ENCODE measurements at places on chromosomes 4 and X. TPM values are rescaled to one million over a fixed set of nuclear protein-coding genes. Genes with fewer than 3 reads are reported as not detected.

DNA sequence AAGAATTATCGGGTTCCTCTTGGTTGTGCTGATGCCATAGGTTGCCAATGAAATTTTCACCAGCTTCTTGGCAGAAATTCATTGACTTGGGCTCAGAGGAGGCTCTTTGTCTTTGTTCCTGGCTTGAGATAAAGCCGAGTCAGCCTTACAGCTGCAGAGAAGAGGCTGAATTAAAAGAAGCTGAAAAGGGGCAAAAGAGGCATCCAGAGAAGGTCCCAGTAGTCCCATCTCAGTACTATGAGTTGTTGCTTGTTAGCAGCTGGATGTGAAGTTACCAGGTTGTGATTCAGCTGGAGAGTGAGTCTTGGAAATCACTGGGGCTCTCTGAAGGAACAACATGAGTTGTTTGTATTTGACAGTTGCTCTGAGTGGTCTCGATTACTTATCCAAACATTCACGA lies 59.7 kb downstream of the SMAD1 start:
- DNase-seq: no peak

Gene GLUD2
- total RNA-seq: 0.21 TPM

- DNase-seq: no peak
These were observed 5.7 kb downstream of the P2RY8 start for GRCh38 chrX:1531096-1531890.

GRCh38 chrX:46279925-46280313 lies 265.3 kb downstream of the ZNF674 start:
- peak; percentile 28 for DNase-seq

DNA sequence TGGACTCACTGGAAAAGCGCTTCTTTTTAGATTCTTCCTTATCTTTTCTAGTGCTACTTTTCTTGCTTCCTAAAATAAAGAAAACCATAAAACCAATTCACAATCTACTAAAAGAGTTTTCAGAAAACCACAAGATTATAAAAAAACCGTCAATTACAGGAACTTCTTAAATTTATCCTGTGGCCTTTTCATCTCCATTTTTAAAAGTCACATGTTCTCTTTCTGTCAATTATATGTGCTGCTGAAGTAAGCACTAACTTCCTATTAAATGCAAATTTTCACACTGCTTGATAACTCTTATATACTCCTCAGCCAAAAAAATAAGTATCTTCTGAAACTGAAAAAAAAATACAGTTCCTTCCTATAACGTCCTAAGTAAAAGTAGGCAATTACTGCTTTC lies 32.8 kb downstream of the CENPC start:
- no peak for DNase-seq

DNA sequence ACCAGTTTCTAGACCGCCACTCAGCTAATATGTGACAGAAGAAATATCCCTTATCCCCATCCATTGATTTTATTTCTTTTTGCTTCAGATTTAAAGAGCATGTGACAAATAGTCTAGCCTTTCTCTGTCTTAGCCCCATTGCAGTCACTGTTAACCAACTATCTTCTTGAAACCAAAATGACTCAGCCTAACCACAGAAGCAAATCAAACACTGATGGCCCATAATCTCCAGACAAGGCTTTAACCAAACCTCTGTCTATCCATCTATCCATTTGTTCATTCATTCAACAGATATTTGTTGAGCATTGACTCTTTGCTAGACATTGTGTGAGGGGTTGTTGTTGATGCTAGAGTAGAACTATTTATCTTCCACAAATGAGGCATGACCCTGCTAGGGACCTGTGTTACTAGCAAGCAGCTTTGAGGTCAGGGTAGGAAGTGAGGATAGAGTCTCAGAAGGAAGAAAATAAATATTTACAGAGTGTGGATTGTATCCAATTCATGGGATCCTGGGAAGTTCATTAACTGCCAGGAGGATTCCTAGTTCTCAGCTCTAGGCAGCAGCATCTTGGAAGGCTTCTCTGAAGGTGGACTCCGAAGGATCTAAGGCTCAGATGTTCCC lies 22.5 kb downstream of the HNRNPH2 start:
- DNase-seq: peak; percentile 23

Gene SH3D19
- 44.7 TPM for total RNA-seq

Gene PTCHD1
- total RNA-seq: not detected

DNA sequence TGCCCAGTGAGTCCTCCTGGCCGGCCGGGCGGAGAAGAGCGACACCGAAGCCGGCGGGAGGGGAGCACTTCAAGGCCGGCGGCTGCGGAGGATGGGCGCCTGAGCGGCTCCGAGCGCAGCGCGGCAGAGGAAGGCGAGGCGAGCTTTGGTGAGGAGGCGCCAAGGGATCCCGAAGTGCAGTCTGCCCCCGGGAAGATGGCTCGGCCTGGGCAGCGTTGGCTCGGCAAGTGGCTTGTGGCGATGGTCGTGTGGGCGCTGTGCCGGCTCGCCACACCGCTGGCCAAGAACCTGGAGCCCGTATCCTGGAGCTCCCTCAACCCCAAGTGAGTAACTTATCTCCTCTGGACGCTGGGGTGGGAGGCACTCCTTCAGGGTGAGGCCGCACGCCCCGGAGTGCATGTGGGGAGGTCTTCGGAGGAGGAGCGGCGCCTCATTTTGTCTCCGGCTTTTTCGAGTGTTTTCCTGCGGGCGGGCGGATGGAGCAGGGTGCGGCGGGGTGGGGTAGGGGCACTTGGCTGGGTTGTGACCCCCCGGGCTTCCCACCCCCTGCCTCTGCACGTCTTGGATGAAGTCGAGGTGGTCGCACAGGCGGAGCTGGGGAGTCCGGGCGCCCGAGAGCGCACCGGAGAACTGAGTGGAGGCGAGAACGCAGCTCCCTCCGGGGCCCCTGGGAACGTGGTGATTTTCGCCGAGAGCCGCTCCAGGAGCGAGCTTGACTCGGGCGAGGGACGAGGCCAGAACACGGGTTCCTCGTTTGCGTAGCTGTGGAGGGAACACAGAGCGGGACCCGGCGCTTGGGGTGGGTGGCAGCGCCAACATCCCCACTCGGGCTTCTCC lies 979 bp downstream of the EFNB1 start:
- DNase-seq: no peak

DNA sequence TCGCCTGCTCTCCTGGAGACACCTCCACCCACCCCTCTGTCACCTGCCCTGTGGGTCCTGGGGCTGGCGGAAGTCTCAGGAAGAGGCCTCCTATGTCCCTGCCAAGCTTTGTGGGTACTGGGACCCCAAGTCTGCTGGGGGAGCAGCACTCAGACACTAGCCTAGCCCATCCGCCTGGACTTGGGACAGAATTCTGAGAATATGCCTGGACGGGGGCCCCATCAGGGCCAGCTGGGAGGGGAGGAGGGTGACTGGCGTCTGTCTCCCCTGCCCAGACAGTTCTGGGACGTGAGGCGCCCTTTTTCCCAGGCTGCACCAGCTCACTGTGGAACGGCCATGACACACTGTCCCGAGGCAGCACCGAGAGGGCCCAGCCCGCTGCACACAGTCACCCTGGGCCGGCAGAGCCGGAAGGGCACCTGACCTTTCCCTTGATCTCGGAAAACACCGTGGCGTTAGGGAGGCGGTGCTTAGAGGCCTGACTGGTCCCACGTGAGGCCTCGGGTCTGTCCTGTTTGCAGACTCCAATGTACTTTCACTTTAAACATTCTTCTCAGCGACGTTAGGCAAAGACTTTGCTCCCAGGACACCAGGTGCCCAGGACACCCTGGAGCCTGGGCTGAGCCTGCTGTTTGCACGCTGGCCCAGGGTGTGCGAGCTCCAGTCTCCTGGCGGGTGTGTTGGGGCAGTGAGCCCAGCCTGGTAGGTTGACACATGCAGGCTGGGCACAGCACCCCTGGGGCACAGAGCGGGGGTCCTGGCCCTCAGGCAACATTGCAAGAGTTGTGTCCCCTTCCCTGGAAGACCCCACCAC lies 700 bp downstream of the SLC26A1 start:
- no peak for DNase-seq

- no peak for DNase-seq
These were observed 56.9 kb downstream of the MAGEC1 start for GRCh38 chrX:141960578-141960977.

Gene DOK7
- not detected for total RNA-seq

Gene AGTR2
- total RNA-seq: not detected

DNA sequence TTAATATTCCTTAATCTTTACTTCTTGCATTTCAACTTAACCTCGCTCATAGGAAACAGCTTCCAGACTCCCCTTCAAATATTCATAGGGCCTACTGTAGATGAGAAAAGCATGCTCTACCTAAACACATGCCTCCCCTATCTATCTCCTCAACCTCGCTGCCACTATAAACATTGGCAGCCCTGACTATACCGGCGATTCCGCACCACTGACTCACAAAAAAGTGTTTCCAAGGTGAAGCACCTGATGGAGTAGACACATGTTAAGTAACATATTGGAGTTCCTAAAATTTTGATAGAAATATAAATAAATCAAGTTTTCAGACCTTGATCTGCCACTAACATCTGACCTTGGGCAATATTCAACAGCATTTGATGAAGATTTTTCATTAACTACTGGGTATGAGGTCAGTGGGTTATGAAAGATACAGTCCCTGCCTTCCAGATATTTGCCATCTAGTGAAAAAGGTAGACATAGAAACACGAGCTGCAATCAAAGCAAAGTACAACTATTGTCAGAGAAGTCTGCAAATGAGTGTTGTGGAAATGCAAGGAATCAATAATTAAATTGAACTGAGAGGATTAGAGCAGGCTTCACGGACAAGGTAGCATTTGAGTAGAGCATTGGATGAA lies 184.2 kb downstream of the MAML3 start:
- DNase-seq: no peak

DNA sequence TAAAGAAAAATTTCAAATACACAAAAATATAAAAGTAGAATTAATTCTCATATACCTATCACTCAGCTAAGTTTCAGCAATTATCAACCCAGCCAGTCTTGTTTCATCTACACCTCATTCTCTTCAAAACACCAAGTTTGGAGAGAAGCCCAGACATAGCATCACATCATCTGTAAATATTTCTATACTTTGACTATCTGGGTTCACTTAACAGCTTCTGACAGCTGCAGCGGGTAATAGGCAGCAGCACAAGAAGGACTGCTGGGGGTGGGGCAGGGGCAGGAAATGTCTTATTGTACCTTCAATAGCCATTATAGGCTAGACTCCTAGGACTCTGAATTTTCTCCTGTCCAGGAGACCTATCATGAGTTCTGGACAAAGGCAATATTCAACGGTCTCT lies 54.1 kb downstream of the PHF8 start:
- no peak for DNase-seq

- DNase-seq: no peak
These were observed 84.1 kb downstream of the RBMX2 start for GRCh38 chrX:130485870-130486269.

DNA sequence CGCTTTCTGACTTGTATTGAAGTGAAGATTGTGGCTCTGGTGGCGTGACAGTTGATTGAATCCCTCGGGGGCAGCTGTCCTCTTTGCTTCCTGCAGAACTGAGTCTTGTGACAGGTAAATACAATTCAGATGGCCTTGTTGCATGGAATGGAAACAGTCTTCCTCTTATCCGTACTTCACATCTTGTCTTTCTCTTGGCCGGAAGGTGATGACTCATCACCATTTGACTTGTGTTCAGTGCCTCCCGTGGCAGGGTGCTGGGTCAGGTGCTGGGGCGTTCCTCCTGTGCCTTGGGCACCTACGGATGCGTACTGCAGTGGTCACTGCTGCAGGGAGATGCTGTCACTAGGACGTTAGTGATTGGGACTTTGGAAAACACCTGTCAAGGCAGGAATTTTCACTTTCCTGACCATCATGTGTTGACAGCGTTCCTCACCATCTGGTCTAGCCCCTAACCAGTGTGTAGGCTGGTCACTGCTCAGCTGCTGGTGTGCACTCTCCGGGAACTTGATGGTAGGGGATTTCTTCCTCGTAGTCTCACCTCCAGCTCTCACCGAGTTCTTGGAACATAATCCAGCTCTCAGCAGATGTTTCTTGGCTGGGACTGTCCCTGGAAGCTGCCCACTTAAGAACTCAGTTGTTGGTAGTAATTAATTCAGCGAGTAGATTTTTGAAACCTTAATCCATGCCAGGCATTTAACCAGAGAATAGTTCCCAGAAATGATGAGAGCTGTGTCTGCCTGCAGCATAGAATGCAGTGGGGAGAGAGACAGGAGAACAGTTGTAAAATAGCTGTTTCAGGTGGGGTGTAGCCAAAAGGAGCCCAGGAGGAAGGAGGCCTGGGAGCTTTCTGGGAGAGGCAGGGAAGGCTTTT lies 7.2 kb downstream of the TBC1D14 start:
- DNase-seq: no peak

DNA sequence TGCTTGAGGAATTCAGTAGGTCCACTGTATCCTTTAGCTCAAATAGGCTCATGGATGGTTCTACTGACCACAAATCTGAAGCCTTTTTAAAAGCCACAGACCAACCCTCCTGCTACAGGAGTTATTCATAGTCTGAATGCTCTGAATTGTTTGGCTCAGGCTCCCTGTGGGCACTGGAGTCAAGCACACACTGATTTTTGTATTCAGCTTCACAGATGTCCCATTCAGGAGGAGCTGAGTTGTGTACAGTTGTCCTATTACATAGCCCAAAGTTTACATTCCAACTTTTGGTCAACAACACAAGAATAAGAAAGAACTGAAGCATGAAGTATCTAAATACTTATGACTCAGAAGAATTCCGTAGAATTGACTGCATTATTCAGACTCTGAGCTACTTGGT lies 243.9 kb downstream of the UNC5C start:
- no peak for DNase-seq

DNA sequence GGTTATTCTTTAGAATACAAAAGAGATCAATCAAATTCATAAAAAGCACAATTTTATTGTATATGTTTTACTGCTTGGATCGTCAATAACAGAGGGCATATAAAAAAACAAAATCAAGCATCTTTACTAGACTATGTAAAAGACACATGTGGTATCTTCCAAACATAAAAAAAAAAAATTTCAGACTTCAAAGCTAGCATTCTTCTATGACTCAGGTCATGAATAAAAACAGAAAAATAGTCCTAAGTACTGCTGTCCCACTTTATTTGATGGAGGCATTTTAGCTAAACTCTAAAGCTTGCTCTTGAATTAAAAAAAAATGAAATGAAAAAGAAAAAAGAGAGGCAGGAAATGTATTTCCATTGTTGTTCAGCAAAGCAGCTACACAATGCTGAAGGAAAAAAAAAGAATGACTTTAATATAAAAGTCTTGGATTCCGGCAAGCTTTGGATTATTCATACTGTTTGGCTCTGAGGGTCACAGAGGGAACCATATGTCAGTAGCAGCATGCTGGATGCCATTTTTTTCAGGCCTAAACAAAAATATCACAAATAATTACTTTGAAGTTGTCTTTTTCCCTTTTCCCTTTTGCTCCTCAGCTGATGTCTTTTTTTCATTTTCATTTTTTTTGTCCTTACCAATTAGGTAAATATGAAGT lies 249.1 kb upstream of the DIAPH2 start:
- peak; percentile 5 for DNase-seq

DNA sequence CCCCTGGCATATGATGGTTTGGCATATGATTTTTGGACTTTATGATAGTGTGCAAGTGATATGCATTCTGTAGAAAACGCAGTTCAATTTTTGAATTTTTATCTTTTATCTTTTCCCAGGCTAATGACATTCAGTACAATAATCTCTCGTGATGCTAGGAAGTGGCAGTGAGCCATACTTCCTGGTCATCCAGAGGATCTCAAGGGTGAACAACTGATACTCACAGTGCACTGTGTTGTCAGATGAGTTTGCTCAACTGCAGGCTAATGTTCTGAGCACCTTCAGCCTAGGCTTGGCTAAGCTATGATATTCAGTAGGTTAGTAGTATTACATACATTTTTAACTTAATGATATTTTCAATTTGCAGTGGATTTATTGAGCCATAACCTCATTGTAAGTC lies 405.3 kb downstream of the PCDH7 start:
- no peak for DNase-seq

GRCh38 chr4:140269369-140269768 lies 104.1 kb upstream of the SCOC start:
- DNase-seq: no peak
